ENCODE measurements at places on chromosomes 7 and 10.

GRCh38 chr7:7236041-7236440, 53.7 kb downstream of the C1GALT1 start:
- no peak for DNase-seq

GRCh38 chr7:117347962-117348672, 25.3 kb upstream of the WNT2 start:
- DNase-seq = no peak

GRCh38 chr10:114560144-114560543, 97.9 kb downstream of the ABLIM1 start:
- no peak for DNase-seq

DNA sequence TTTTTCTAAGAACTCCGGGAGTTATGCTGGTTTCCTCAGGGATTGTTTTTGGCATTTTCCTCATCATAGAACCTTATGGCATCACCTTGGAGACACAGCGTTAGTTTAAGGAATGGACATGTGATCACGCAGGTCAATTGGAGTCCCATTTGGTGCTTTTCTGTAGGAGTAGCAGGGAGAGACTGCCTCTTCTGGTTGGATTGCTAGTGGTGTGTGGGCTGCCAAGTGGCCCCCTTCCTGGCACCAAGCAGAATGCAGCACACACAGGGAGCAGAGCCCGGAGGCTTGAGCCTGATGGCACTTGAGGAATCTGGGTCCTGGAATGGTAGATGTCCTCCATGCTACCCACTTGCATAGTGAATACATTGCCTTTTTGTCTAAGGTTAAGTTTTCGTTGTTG, 57.9 kb downstream of the SDK1 start:
- DNase-seq = no peak

- no peak for DNase-seq
Measured at GRCh38 chr10:21280971-21281572, 244.4 kb downstream of the SKIDA1 start.

- no peak for DNase-seq
Measured at GRCh38 chr7:43204081-43204480, 91.6 kb downstream of the HECW1 start.

Data from stimulated activated CD4-positive, alpha-beta T cell treated with anti-CD3 and anti-CD28 coated beads, Interleukin-2, amount 100 ng/mL, for 4 hours (primary cell).